Occipital lobe (tissue), 3 donors: ENCODE measurements at places on chromosomes 4 and X.

GRCh38 chr4:78644744-78645330 lies 93.3 kb downstream of the ANXA3 start:
- no peak for DNase-seq

GRCh38 chr4:183789657-183790056 lies 115.5 kb upstream of the STOX2 start:
- DNase-seq: no peak

GRCh38 chrX:39757971-39758370 lies 339.8 kb downstream of the BCOR start:
- DNase-seq: no peak

DNA sequence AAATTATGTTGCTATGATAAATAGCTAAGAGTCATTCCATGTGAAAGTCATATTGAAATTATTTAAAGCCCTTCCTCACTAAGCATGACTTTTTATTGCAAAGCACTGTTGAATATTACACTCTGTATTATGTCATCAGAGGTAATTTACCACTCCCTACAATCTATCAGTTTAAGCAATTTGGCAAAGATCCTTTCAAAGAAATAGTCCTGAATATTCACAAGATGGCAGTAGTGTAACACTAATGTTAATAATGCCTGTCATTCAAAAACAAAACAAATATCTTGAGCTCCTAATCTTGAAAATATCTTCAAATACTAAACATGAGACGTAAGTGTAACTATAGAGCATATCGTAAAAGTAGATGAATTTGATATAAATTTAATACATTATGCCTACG lies 208.6 kb upstream of the TECRL start:
- DNase-seq: no peak

GRCh38 chr4:118772081-118772766 lies 63.7 kb downstream of the SEC24D start:
- DNase-seq: no peak

GRCh38 chr4:176291748-176292147 lies 22.7 kb upstream of the ASB5 start:
- DNase-seq: no peak

DNA sequence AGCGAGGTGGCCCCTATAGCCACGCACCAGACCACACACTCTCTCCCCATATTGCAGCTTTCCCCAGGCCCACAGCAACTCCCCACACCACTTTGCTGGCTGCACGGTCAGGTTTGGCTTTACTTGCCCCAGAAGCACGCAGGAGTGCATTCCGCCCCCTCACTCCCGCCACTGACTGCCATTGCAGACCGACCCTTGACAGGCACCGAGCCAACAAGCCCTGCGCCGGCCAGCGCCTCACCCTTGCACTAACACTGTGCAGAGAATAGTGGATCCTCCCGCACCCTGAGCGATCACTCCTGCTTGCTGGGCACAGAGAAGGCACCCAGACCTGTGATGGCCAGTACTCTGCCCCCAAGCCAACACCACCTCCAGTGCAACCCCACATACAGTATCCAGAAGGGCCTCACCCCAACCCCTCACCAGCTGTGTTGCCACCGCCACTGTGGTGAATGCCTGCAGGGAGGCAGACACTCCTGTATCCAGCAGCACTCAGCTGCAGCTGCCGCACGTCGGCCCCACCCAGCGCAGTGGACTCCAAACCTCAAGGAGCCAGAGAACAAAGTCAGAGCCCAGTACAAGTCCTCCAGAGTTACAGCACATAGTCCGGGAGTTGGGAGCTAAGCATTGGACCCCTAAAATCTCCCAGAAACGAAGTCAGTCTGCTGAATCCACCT lies 28.6 kb upstream of the DIAPH2 start:
- DNase-seq: no peak

DNA sequence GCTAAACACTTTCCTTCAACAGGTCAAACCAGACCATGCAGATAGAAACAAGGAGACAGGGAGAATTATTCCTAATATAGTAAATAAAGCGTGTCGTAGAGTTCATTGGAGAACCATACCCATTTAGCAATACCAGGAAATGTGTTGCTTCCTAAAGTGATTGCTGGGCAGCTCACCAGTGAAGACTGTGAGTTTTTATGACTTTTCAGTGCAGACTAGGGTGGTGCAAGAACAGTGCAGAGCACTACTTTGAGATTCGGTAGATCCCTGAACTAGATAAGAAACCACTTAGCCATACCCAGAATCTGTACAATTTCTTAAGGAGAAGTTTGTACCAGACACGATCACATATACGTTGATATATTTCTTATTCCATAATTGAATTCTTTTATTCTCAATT lies 87.4 kb downstream of the EMCN start:
- DNase-seq: no peak

DNA sequence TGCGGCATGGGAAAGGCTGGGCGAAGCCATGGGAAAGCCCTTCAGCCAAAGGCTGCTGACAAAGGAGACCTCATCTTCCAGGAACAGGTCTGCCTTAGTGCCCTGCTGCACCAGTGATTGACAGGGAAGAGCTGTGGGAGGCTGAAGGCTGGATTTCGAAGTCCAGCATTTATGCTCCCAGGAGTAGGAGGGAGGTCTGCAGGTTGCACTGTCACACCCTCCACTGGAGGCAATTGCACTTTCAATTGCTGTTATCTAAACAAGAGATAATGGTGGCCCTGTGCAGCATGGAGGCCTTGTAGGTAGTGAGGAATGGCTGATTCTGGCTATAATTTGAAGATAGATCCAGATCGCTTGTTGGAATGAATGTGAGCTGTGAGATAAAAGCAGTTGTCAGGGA lies 43.7 kb downstream of the FAM114A1 start:
- no peak for DNase-seq

GRCh38 chr4:156521631-156522030 lies 450.0 kb downstream of the PDGFC start:
- DNase-seq: no peak

- DNase-seq: peak; percentile 2
These were observed 47.0 kb upstream of the SCOC start for GRCh38 chr4:140326395-140326993.

GRCh38 chr4:1171311-1172227 lies 814 bp downstream of the SPON2 start:
- DNase-seq: no peak

- no peak for DNase-seq
These were observed 18.8 kb upstream of the TADA2B start for GRCh38 chr4:7024336-7024890.

DNA sequence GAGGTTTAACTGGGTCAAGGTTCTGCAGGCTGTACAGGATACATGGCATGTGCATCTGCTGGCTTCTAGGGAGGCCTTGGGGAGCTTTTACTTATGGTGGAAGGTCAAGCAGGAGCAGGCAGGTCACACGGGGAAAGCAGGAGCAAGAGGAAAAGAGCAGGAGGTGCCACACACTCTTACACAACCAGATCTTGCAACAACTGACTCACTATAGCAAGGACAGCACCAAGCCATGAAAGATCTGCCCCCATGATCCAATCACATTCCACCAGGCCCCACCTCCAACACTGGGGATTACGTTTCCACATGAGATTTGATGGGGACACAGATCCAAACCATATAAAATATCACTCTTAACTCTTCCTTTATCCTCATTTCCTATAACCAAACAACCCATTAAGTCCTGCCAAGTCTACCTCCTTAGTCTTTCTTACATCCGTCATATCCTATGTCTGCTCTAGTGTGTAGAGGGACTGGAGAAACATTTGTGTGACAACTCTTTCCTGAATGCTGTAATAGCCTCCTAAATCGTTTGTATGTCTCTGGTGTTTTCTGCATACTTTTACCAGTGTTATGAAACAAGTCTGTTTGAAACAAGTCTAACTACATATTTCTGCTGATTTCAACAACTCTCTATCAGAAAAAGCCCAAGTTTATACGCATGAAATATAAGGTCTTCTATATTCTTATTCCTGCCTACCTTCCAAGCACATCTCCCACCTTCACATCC lies 8.3 kb upstream of the RAP2C start:
- DNase-seq: no peak

GRCh38 chrX:69543572-69543971 lies 39.4 kb downstream of the NALF2 start:
- no peak for DNase-seq

GRCh38 chr4:156295676-156296195 lies 342.1 kb upstream of the CTSO start:
- no peak for DNase-seq

GRCh38 chr4:181597766-181598165 lies 645.4 kb upstream of the TENM3 start:
- no peak for DNase-seq

DNA sequence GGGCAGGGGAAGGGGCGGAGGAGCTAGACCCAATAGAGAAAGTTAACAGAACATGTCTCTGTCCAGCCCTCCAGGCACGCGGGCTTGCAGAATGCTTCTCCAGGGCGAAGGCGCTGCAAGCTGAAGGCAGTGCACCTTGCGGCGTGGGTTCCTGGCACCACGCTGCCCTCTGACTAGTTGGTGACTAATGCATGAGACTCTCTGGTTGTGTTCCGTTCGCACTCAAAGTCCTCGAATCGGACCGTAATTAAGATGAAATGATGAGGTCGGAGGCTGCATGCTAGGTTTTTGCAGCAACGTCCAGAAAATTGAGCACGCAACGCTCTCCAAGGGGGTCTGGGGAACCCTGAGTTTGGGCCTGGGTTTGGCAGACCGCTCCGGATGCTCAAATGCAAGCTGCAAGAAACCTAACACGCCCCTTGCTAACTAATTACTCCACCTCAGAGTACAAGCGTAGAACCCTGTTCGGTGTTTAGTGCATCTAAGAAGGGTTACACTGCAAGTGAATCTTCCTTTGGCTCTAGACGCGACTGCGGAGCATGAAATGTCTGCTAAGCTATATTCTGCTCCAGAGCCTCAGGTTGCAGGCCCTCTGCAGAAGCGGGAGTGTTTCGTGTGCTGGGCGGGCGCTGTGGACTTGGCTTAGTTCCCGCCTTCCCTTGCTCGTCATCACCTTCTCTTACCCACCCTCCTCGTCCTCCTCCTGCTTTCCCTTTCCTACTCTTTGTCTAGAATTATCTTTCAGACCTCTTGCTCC lies 57.1 kb upstream of the NKAP start:
- no peak for DNase-seq

GRCh38 chr4:99403380-99404184 lies 31.6 kb downstream of the ADH7 start:
- no peak for DNase-seq

- DNase-seq: no peak
These were observed 93.1 kb downstream of the STK32B start for GRCh38 chr4:5144384-5144783.

- DNase-seq: no peak
These were observed 34.4 kb downstream of the MGARP start for GRCh38 chr4:139245590-139245989.

DNA sequence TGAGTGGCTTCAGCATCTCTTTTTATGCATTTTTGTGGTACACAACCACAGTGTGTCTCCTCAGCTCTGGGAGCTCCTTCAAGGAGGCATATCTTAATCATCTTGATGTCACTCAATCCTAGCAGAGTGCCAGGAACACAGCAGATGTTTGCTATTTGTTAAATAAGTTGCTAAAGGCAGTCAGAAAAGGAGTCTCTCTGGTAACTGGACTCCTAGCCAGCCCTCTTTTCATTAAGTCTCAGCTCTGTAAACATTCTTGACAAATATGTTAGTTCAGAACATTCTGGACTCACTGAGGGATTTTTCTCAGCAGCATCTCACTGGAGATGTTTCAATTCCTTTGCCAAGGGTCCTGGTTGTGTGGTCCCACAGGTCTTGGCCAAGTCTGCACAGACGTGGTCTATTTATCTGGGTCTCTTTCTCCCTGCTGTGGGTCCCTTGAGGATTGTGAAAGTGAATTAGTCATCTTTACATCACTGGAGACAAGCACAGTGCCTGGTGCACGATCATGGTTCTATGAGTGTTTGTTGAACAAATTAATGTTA lies 20.3 kb upstream of the FAM9C start:
- DNase-seq: no peak

GRCh38 chrX:41014776-41015360 lies 70.4 kb upstream of the USP9X start:
- no peak for DNase-seq

- DNase-seq: no peak
These were observed 366.6 kb upstream of the GALNT7 start for GRCh38 chr4:172802032-172802431.

GRCh38 chr4:13007802-13008470 lies 476.2 kb downstream of the RAB28 start:
- no peak for DNase-seq

GRCh38 chr4:156169861-156170260 lies 216.2 kb upstream of the CTSO start:
- no peak for DNase-seq

GRCh38 chrX:131187206-131187605 lies 101.9 kb downstream of the IGSF1 start:
- DNase-seq: no peak

GRCh38 chr4:26141051-26141721 lies 179.6 kb upstream of the RBPJ start:
- DNase-seq: no peak

GRCh38 chr4:41989994-41990364 lies 351 bp upstream of the SLC30A9 start:
- no peak for DNase-seq

DNA sequence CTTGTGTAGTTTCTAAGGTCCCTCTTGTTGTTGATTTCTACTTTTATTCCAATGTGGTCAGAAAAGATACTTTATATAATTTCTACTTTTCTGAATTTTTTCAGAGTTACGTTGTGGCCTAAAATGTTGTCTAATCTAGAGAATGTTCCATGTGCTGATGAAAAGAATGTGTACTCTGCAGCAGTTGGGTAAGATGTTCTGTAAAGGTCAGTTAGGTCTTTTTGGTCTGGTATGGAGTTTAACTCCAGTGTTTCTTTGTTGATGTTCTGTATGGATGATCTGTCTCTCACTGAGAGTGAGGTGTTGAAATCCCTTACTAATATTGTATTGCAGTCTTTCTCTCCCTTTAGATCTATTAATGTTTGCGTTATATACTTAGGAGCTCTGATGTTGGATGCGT lies 37.0 kb upstream of the GPRIN3 start:
- DNase-seq: no peak

DNA sequence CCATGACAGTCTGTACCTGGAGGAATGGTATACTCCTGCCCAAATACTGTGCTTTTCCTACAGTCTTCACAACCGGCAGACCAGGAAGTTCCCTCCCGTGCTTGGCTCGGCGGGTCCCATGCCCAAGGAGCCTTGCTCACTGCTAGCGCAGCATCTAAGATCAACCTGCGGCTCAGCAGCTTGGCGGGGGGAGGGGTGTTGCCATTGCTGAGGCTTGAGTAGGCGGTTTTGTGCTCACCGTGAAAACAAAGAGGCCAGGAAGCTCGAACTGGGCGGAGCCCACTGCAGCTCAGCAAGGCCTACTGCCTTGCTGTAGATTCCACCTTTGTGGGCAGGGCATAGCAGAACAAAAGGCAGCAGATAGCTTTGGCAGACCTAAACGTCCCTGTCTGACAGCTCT lies 152.7 kb downstream of the TEX11 start:
- DNase-seq: no peak
